ENCODE measurements at places on chromosomes 5 and 9.

GRCh38 chr9:114826431-114826830 lies 20.6 kb upstream of the TNFSF15 start:
- DNase-seq: no peak

GRCh38 chr5:135669416-135669815 lies 90.6 kb upstream of the CXCL14 start:
- no peak for DNase-seq

- no peak for DNase-seq
Observed at GRCh38 chr9:124482431-124483031, 24.7 kb downstream of the NR5A1 start.

GRCh38 chr5:15897656-15898055 lies 281.9 kb downstream of the MARCHF11 start:
- DNase-seq: no peak

DNA sequence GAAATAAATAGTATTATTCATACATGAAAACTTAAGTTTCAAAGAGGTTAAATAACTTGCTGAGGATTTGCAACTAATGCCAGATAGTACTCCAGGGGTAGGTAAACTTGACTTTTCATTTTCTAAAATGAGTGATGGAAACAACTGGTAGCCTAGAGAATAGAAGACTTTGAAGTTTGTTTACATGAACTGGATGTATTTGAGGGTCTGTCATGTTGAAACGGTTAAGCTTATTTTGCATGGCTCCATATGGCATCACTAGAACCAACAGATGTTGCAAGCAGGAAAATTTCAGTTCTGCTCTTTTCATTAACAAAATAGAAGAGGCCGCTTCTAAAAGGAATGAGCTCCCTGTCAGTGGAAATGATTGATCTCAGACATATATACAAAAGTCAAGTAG lies 105.1 kb upstream of the SGCD start:
- DNase-seq: no peak

DNA sequence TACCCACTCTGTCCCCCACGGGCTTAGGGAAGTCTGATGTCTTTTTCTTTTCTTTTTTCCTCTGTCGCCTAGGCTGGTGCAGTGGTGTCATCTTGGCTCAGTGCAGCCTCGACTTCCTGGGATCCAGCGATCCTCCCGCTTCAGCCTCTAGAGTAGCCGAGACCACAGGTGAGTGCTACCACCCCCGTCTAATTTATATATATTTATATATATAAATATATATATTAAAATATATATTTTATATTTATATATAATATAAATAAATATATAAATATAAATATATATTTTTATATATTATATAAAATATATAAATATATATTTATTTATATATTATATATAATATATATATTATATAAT lies 3.3 kb upstream of the ANXA2R start:
- DNase-seq: no peak

DNA sequence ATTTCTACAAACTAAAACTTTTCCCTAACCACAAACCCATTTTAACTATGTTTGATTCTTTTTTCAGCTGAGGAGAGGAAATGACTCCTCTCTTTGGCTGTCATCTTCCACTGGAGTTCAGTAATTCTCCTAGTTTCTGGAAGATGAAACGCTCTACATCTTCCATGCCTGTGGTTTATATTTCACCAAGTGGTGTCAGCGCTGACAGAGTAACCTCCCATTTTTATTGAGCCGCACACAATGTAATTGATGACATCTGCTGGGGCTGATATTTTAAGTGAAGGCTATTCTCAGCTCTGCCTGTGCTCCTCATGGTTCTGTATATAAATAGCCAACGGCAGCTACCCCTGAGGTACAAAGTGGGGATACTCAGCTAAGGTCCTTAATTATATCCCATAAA lies 234.6 kb downstream of the SPOCK1 start:
- DNase-seq: no peak

DNA sequence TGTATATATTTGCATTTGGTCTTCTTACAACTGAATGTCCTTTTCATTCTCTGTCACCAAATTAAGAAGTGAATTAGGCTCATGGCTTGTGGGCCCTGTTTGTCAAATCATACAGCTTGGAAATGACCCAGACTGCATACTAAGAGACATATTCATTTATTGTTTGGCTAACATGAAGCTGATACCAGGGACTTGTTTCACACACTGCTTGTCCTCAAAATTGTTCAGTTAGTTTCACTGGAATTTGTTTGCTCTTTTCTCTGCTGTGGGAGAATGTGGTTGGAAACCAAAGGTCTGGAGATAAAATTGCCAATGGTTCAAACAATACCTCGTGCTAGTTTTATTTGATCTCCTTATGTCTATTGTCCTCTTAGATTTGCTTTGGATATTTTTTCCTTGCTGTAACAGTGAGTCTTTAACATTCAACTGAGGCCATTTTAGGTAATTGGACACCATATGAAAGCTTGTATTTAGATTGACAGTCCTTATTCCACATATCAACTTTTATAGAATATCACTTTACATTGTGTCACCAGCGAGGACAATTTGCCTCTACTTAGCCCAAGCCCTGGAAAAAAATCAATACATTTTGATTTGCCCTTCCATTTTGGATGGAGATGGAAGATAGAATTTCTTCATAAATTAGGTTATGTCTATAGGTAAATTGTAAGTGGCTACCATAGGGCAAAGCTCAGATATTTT lies 144.3 kb upstream of the MTAP start:
- no peak for DNase-seq

DNA sequence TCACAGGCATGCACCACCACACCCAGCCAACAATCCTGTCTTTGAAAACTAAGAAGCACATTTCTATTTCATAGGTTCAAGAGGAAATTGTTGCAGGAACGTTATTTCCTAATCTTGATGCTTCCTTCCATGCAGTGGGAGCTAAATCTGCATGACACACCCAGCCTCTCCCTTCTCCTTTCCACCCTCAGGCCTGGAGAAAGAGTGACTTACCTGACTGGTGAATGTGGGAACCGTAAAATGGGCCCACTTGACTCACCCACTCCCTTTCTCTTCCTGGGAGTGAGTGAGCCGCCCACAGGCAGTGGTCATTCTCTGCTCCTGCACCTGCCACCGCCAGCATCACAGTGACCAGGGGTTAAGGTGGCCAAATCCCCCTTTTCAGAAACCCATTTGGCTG lies 78.2 kb downstream of the C9orf50 start:
- no peak for DNase-seq

GRCh38 chr9:98385751-98386150 lies 130.3 kb upstream of the TBC1D2 start:
- DNase-seq: no peak

DNA sequence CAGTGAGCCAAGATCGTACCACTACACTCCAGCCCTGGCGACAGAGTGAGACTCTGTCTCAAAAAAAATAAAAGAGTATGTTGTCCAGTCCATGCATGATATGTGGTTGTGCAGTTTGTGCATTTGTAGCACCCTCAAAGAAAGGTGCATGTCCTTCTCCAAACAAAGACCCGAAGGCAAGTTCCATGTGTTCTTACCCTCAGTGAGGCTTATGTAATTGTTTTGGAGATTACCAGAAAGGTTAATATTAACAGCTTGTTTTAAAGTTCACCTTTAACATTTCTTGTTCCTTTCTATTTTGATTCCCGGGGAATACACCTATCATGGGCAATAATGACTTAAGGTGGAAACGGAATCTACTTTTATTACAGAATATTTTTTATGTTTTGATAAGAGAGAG lies 22.3 kb downstream of the KIAA1191 start:
- DNase-seq: no peak
